ENCODE measurements at places on chromosomes 1 and 21. TPM values are rescaled to one million over a fixed set of nuclear protein-coding genes. Genes with fewer than 3 reads are reported as not detected.

EXO5 gene
- 4.3 TPM for total RNA-seq

EPHA8 gene
- not detected for total RNA-seq

TFF1 gene
- total RNA-seq: 20.3 TPM

AMPD1 gene
- not detected for total RNA-seq

KIAA0319L gene
- 13.7 TPM for total RNA-seq

FMO4 gene
- 0.75 TPM for total RNA-seq

MRPL37 gene
- total RNA-seq: 93.6 TPM

RGS4 gene
- total RNA-seq: 0.31 TPM

TMCO2 gene
- not detected for total RNA-seq

CDC42BPA gene
- total RNA-seq: 10.6 TPM

ZSCAN20 gene
- 1.9 TPM for total RNA-seq

SLC2A1 gene
- 112 TPM for total RNA-seq

RUNX3 gene
- total RNA-seq: 5.7 TPM

CRNN gene
- not detected for total RNA-seq

SH3D21 gene
- 2.8 TPM for total RNA-seq

ASH1L gene
- total RNA-seq: 8.9 TPM

LRRC8B gene
- 5.4 TPM for total RNA-seq

MRPL9 gene
- total RNA-seq: 81.6 TPM

ANKRD45 gene
- total RNA-seq: not detected

ITLN1 gene
- total RNA-seq: not detected

FALEC gene
- not detected for total RNA-seq

ADCY10 gene
- total RNA-seq: 0.20 TPM

DIP2A gene
- total RNA-seq: 10.4 TPM

RHCE gene
- total RNA-seq: not detected

XPR1 gene
- total RNA-seq: 16.9 TPM

CHODL gene
- total RNA-seq: not detected

PTPRF gene
- total RNA-seq: 83.1 TPM

SLC35F3 gene
- 5.4 TPM for total RNA-seq

FCRL4 gene
- not detected for total RNA-seq

URB1 gene
- total RNA-seq: 12.1 TPM

NTRK1 gene
- not detected for total RNA-seq

AK2 gene
- 155 TPM for total RNA-seq

IQGAP3 gene
- total RNA-seq: 20.8 TPM

LAPTM5 gene
- 0.16 TPM for total RNA-seq

KMO gene
- 1.7 TPM for total RNA-seq

CMPK1 gene
- total RNA-seq: 83.4 TPM

DHRS3 gene
- 44.3 TPM for total RNA-seq

CELA3B gene
- total RNA-seq: not detected

SOX13 gene
- 19.0 TPM for total RNA-seq

GSTM3 gene
- total RNA-seq: 25.3 TPM

TPTE gene
- not detected for total RNA-seq

PPIH gene
- 69.5 TPM for total RNA-seq

SH2D2A gene
- total RNA-seq: 5.0 TPM

DCST1 gene
- total RNA-seq: not detected

CCDC181 gene
- 0.20 TPM for total RNA-seq

KDM1A gene
- total RNA-seq: 91.9 TPM

CNR2 gene
- total RNA-seq: not detected

MAN1C1 gene
- 0.37 TPM for total RNA-seq

WNT2B gene
- 0.14 TPM for total RNA-seq

POMGNT1 gene
- total RNA-seq: 47.2 TPM

TMOD4 gene
- not detected for total RNA-seq

AMY1B gene
- not detected for total RNA-seq

ERVH48-1 gene
- not detected for total RNA-seq

IL24 gene
- 0.42 TPM for total RNA-seq

RIMS3 gene
- 1.2 TPM for total RNA-seq

SYT14 gene
- total RNA-seq: not detected

LIPI gene
- not detected for total RNA-seq

HUNK gene
- 1.2 TPM for total RNA-seq

VSIG8 gene
- not detected for total RNA-seq

Data from A549 treated with ZK216348 at 1 μM for 4 hours (cell line).